Mesenchymal stem cell (in vitro differentiated cells and primary cell): ENCODE measurements at places on chromosomes 11 and 22.

- peaks cover 71% of the 10 kb centered on the region for H3K27me3 ChIP-seq
- no peak overlapping the region for H3K27ac ChIP-seq
- no peak overlapping the region for H3K4me3 ChIP-seq
- peaks cover 3% of the 10 kb centered on the region for H3K4me1 ChIP-seq
- peaks cover 82% of the 10 kb centered on the region for H3K36me3 ChIP-seq
- DNase-seq = peak; percentile 70
Measured at GRCh38 chr11:125410091-125410490, 86.0 kb downstream of the FEZ1 start.

- peaks cover 2% of the 10 kb centered on the region for H3K4me1 ChIP-seq
- H3K36me3 ChIP-seq = no peaks in the 10 kb centered on the region
- no peak overlapping the region for H3K4me3 ChIP-seq
- no peak overlapping the region for H3K27ac ChIP-seq
Measured at GRCh38 chr11:45532546-45532945, 132.9 kb downstream of the CHST1 start.

DNA sequence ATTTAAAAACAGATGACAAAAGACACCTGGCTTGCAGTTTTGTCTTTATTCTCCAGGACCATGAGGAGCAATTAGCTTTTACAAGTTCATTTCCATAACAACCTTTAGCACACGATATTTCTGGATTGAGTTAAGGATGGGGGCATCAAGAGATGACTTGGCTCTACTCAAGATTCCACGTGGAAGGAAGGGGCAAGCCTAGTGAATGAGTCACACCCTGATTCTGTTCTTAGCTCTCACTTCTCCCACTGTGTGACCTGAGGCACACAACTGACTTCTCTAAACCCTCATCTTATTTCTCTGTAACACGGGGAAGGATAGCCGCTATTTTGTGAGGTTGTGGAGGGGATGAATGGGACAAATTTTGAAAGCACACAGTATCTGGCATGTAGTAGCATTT, 185.5 kb downstream of the KIRREL3 start:
- no peak overlapping the region for H3K27ac ChIP-seq
- H3K27me3 ChIP-seq = peaks cover 3% of the 10 kb centered on the region
- H3K36me3 ChIP-seq = no peaks in the 10 kb centered on the region
- no peak for DNase-seq

DNA sequence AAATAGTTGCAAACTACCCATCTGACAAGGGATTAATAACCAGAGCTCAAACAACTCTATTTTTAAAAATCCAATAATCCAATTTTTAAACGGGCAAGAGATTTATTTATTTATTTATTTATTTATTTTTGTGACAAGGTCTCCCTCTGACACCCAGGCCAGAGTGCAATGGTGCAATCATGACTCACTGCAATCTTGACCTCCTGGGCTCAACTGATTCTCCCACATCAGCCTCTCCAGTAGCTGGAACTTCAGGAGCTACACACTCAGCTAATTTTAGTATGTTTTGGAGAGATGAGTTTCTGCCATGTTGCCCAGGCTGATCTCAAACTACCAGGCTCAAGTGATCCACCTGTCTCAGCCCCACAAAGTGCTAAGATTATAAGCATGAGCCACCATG, 267.2 kb upstream of the BLID start:
- H3K4me3 ChIP-seq = no peak overlapping the region
- no peaks in the 10 kb centered on the region for H3K27me3 ChIP-seq
- H3K4me1 ChIP-seq = no peaks in the 10 kb centered on the region

DNA sequence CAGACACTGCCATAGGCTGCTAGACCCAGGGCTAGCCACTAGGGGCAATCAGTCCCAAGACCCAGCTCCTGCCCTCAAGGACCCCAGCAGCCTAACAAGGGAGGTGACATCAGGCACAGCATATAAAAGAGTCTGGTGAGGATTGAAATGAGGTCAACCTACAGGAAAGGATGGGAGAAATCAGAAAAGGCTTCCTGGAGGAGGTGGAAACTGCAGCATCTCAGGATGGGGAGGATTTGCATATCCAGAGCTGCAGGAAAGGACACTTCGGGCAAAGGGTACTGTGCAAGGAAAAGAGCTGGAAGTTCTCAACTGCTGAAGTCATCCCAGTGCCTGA, 2.9 kb upstream of the ARFGAP2 start:
- peaks cover 65% of the 10 kb centered on the region for H3K36me3 ChIP-seq
- no peaks in the 10 kb centered on the region for H3K27me3 ChIP-seq
- peak; percentile 66 for DNase-seq
- H3K4me3 ChIP-seq = no peak overlapping the region
- no peak overlapping the region for H3K27ac ChIP-seq
- H3K4me1 ChIP-seq = peaks cover 19% of the 10 kb centered on the region

- no peaks in the 10 kb centered on the region for H3K36me3 ChIP-seq
- H3K27me3 ChIP-seq = peaks cover 29% of the 10 kb centered on the region
- no peak overlapping the region for H3K4me3 ChIP-seq
- H3K27ac ChIP-seq = no peak overlapping the region
- peaks cover 3% of the 10 kb centered on the region for H3K4me1 ChIP-seq
- DNase-seq = no peak
Measured at GRCh38 chr22:38837414-38837928, 6.4 kb downstream of the NPTXR start.
